ENCODE measurements at places on chromosomes 5 and 9.

DNA sequence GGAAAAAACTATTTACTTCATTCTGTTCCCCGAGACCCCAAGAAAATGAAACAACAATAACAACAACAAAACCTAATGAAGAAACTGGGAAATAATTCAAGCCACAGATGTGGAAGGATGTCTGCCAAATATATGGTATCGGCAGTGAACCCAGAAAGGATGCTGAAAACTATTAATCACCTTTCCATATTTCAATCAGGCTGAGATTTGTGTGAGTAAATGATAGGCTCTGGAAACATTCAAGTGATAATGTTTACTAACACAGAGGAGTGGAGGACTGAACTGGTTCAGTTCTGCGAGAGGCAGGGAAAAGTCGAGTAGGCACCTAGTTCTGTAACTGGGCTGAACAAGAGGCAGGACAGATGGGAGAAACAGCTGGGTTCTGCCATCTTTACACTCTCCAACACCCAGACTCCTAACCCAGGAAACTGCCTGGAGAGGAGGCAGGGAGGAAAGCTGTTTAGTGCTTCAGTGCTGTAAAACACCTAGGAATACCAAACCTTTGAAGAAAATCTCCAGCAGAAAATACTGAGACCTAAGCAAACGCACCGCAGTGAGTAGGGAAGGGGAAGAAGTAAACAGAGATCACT is 96.8 kb upstream of the GNA14 start:
- no peak for DNase-seq

DNA sequence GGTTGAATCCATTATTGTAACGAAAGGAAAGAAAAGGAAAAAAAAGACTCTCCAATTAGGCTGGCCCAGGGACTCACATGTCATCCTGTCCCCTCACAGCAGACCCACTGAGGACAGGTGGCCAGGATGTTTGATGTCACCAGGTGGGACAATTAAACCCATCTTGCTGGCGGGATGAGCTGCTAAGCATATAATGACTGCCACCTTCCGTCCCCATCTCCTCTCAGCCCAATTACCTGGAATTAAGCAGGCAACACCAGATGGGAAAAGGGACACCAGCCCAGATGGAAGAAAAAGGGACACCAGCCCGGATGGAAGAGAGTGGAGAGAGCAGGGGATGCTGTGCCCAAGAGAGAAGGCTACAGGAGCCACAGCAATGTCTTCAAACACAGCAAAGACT is 116.6 kb upstream of the SARDH start:
- no peak for DNase-seq

DNA sequence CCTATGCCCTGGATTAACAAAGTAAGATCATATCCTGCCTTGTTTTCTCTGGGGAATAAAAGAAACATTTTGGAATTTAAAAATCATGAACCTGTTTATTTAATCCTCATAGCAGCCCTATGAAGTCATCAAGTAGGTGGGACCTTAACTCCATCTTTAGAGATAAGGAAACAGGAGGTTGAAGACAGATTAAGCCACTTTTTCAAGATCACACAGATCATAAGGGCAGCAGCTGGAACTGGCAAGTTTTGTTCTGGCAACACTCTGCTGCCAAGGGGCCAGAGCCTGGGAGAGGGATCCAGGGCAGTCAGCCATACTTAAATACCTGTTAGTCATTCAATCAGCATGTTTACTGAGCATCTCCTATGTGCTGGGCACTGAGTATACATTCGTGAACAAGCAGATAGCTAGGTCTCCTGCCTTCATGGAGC is 63.7 kb downstream of the SLC1A1 start:
- DNase-seq = no peak

DNA sequence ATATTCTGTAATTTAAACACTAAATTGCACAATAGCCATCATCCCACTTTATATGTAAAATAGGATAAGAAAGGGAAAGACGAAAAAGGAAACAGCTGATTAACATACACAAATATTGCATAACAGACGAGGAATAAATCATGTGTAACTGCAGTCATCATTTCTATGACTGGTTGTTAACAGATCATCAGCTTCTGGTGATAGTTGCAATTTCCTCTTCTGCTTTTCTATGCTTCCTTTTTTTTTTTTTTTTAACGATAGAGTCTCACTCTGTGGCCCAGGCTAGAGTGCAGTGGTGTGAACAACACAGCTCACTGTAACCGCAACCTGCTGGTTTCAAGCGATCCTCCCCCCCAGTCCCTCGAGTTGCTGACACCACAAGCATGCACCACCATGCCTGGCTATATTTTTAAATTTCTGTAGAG is 22.5 kb upstream of the JAKMIP2 start:
- peak; percentile 16 for DNase-seq

- DNase-seq = no peak
These were observed 240.4 kb upstream of the RAI14 start for GRCh38 chr5:34415559-34416198.

- no peak for DNase-seq
These were observed 392.2 kb downstream of the PDE4D start for GRCh38 chr5:59501316-59501715.

DNA sequence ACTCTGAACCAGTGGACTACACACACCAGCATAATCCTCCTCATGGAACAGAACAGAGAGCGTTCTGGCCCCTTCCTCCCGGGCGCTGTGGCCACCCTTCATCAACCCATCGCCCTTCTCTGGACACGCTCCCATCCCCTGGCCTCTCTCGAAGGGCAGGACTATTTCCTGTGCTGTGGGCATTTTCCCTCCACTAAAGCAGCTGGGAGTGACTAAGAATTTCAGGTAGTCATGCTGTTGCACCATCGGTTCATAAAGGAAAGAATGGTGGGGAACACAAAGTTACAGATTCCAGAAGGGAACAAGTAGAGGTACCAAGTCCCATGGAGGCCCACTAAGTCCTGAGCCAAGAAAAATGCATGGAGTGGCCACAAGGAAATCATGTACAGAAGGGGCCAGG is 68.6 kb downstream of the EPB41L4B start:
- no peak for DNase-seq

DNA sequence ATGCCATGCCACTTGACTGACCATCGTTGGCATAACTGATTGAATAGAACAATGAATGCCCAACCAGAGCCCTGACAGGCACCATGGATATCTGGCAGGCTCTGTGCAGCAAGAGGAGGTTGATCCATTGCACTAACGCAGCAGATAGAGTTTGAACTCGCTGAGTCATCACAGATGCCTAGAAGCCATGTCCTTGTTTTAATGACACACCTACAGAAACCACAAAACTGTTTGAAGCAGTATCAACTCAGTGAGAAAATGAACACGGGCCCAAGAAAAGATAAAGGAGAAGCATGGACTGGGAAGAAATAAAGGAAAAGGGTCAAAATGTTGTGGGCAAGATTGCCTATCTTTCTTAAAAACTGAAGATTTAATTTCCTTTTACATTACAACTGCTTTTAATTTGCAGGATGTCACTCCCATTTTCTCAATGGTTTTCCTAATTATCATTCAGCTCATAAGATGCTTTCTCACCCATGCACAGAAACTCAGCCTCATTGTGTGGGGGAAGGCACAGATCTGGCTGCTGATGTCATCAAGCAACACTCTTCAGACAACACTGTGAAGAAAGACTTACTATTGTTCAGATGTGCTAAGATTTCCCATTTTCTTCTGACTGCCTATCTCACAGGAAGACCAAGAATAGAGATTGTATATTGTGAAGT is 129.0 kb downstream of the PIK3R1 start:
- peak; percentile 27 for DNase-seq

DNA sequence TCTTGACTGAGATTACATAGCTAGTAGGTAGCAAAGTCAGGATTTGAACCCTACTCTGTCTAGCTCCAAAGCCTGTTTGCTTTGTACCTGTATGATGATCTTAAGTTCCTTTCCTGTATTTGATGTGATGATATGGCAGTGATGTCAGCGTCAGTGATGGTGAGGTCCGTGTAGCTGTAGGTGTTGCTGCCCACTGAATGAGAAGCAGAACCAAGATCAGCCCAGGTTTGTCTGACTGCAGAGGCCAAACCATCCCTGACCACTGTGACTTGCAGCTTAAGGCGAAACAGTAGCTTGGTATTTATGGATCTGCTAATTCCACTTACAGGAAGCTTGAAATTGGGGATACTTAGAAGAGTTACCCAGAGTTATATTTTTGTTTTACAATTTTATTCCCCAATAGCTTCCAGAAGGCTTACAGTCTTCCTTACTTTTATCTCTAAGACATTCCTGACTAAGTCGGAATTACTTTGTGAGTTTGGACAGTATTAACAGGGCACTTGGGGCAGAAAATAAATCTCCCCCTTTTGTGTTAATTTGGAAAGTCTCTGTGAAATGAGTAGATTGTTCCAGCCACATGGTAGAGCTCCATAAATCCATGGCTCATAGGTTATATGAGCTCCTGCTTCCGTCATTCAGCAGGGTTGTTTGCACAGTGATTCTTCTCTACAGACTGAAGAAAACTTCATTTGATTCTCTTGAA is 273.4 kb downstream of the NR3C1 start:
- DNase-seq = no peak

GRCh38 chr9:33288828-33289483 is 1.4 kb upstream of the NFX1 start:
- DNase-seq = no peak

DNA sequence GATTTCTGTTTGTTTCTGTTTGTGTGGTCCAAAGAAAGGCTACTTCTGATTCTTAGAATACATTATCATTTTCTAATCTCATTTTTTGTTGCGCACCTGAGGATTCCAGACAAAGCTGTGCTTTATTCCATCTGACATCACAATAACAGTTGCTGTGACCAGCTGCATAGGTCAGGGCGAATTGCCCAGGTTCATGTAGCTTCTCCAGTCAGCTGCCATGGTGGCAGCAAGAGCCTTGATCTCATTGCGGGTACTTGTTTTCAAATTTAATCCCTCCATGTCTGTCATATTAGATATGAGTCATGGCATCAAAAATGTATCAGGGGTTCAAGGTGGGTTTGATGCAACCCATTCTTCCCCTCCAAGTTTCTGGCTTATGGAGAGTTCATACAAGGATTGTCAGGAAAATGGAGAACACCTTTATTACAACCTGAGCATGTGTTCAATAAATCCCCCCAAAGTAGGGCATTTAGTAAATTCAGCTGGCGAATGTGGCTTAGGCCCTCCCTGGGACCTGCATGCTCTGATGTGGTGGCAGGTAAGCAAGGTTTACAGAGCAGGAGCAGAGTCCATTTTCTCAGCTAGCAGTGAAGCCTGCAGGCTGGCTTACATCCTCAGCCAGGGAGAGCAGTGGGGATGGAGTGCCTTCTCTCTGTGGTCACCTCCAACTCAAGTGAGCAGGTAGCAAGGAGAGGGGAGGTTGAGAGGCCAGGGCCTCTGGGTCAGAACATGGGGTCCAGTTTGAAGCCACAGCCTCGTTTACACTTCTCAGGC is 13.9 kb downstream of the CAVIN4 start:
- DNase-seq = no peak

- no peak for DNase-seq
These were observed 513.9 kb downstream of the CTNND2 start for GRCh38 chr5:11390291-11390767.

DNA sequence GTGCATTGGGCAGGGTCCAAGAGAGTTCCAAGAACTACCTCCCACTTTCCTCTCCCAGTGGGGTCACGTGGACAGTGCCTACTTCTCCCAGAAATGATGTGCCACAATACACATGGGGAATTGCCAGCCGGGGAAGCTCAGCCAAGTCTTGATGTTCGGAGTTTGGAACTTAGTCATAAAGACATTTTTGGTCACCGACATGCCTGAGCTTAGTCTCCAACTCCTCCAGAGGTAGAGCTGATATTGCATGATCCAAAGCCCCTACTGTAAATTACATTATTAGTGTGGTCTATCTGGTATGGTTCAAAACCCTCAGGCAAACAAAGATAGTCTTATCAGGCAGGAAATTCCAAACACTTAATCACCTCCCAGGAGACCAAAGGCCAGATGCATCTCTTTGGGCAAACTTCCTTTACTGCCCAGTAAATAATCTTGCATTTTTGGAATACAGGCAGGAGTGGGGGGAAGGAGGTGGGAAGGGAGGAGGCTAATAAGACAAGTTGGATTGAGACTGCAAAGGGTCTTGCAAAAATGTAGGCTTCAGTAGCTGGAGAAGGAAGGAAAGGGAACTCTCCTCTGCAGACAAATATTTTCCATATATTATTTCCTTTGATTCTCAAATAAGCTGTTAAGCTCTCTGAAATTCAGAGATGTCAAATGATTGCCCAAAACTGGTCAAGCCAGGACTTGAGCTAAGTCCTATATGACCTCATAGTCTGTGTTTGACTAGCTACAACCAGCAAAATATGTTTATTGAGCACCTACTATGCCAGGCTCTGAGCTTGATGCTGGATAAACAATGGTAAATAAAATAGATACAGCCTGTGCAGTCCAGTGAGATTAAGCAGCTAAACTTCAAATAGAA is 99.4 kb downstream of the DRD1 start:
- no peak for DNase-seq

GRCh38 chr9:124128568-124129166 is 117.1 kb downstream of the LHX2 start:
- DNase-seq = no peak

DNA sequence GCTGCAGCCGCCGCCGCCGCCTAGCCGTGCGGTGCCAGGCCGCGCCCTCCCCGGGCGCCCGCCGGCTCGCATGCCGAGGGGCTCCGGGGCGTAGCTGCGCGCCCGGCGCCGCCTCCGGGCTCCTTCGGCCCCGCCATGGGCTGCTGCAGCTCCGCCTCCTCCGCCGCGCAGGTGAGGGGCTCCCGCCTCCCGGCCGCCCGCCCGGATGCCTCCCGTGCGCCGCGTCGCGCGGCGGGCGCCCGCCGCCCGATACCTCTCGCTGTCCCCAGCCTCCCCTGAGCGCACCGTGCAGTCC is 230 bp downstream of the SLC44A1 start:
- DNase-seq = no peak

GRCh38 chr9:101592788-101593187 is 2.0 kb downstream of the PPP3R2 start:
- no peak for DNase-seq

DNA sequence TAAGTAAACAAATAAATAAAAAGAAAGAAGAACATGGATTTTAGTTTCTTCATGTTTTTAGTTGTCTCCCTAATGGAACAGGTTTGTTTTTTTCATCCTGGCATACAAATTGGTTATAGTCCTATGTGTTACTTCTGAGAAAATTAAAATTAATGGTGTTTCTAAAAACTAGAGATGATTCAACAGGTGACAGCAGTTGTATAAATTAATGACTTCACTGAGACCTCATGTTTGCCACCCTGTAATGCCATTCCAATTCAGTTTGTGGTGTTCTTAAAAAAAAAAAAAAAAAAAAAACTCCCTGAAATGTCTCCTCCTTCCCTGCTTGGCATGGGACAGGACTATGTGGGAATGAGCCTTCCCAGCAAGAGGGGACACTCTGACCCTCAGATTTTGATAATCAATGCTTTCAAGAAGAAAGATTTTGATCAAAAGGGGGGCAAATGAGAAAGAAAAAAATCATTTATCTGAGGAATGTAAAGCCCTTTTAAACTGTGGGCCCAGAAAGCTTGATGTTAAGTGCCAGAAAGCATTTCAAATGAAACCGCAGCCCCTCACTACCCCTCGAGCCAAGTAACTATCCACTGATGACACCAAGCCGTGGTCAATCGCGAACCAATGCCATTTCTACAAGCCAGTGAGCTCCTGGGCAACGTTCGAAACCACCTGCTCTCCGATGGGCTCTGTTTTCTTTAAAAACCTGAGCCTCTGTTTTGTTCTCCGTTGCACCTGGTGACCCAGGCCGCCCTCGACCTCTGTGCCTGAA is 941 bp downstream of the EXD3 start:
- no peak for DNase-seq

GRCh38 chr5:108025957-108026356 is 355.2 kb upstream of the EFNA5 start:
- DNase-seq = no peak

- no peak for DNase-seq
These were observed 341.1 kb downstream of the ASTN2 start for GRCh38 chr9:117073539-117074341.

Measured in stimulated activated naive CD4-positive, alpha-beta T cell treated with Interleukin-2 at 50 U/mL for 16 hours (primary cell).